COLO829 (cell line): ENCODE measurements at places on chromosomes 6 and 20.
A peak's percentile ranks its signal among the peaks of the same experiment; 100 is the strongest.

DNA sequence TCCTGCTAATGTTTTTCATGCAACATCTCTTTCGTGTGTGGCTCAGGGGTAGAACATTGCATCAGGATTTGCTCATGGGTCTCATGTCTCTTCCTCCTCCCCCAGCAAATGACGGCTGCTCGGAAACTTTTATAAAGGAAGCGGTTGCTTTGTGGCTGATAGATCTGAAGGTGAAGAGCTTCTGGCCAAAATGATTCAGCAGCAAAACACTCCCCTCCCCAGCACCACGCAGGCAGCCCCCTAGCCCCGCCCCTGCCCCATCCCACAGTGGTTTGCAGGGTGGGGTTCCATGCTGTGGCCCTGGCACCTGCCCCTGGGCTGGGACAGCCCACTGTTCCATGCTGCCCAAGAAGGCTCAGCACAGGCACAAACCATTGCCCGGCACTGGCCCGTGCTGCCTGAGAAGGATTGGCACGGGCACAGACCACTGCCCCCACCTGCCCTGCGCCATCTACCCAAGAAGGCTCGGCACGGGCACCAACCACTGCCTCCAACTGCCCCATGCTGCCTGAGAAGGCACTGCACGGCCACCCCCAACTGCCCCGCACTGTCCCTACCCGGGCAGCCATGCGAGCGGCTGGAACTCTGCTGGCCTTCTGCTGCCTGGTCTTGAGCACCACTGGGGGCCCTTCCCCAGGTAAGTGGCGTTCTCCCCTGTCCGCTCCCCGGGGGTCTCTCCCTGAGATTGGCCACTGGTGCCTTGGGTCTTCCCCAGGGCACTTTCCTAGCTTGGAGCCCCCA, at the start of gene CST7:
Gene CST7 (plus strand): TSS at position 331 of the 741 bp plus-strand sequence. CDS start 237 bp downstream, at position 568.
- no peak for DNase-seq

- DNase-seq = no peak
Observed at GRCh38 chr6:167707686-167708500, 118.8 kb upstream of the AFDN start.

DNA sequence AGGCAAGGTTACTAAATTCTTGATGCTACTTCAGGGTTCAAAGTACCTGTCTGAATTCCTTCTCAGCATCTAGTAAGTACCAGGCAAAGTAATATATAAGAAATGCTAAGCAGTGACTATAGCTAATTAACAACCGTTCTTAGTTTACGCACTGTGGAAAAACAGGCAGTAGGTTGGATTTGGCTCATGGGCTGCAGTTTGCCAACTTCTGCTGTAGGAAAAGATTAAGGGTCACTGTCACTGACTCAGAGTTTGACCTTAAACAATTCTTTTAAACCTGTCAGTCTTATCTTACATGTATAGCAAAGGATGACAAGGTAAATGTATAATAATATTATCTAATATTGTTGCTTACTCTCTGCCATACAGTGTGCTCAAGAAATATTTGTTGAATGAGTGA, 42.3 kb downstream of the CTNNBL1 start:
- no peak for DNase-seq

GRCh38 chr6:125222531-125223455, 69.2 kb downstream of the TPD52L1 start:
- no peak for DNase-seq

- no peak for DNase-seq
Observed at GRCh38 chr6:9398767-9399373, 963.5 kb upstream of the SLC35B3 start.

- peak; percentile 11 for DNase-seq
Observed at GRCh38 chr6:135938576-135939207, 87.2 kb downstream of the PDE7B start.

DNA sequence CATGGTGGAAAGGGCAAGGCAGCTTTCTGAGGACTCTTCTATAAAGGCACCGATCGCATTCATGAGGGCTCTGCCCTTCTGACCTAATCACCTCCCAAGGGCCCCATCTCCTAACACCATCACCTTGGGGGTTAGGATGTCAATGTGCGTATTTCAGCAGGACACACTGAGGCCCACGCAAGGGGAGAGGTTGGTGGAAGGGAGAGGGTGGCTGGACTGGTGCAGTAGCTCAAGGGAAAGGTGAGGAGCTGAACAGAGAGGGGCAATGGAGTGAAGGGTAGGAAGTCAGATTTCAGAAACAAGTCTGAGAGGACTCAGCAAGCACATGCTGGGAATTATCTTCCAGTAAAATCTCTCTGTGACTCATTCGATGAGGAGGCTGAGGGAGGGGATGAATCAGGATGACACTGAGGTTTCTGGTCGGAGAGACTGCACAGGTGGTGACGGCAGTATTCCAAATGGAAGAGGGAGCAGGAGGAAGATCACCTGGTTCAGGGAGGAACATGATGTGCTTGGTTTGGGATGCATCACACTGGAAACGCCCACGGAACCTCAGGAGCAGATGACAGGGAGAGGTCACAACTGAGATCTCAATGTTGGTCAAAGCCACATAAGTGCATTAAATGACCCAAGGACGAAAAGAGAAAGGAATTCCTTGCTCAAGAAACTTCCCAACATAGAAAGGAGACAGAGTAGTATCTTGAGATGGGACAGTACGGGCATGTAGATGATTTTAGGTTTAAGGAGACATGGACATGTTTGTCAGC, 67.1 kb downstream of the TFAP2A start:
- DNase-seq = no peak

GRCh38 chr6:137849981-137850714, 16.9 kb upstream of the TNFAIP3 start:
- no peak for DNase-seq

GRCh38 chr20:50545126-50545525, 34.9 kb downstream of the PTPN1 start:
- DNase-seq = no peak

- DNase-seq = peak; percentile 60
Observed at GRCh38 chr20:4014031-4014474, 1.3 kb downstream of the RNF24 start.

- DNase-seq = no peak
Observed at GRCh38 chr20:33163856-33164762, 3.9 kb upstream of the BPIFA2 start.

GRCh38 chr6:151131324-151132007, 108.3 kb upstream of the AKAP12 start:
- no peak for DNase-seq

- DNase-seq = no peak
Observed at GRCh38 chr20:36279362-36279761, 26.8 kb upstream of the DLGAP4 start.

DNA sequence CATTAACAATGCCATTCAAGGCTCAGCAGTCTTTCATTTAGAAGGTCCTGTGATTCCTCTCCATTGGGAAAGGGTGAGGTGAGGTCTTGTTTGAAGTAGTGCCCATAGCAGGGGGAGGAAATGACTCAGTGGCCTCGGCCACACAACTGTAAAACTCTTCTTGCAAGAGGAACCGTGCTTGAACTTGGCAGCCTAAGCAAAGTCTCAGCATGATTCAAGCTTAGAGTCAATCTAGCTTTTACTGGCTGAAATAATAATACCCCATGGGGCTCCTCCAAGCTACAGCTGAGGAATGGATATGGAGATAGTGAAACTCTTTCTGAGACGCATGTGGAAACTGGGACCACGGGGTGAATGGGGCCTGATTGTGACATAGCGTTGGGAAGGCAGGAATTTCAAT, 428.2 kb downstream of the BMP2 start:
- no peak for DNase-seq

GRCh38 chr20:48492715-48493070, 335.1 kb downstream of the PREX1 start:
- DNase-seq = no peak

DNA sequence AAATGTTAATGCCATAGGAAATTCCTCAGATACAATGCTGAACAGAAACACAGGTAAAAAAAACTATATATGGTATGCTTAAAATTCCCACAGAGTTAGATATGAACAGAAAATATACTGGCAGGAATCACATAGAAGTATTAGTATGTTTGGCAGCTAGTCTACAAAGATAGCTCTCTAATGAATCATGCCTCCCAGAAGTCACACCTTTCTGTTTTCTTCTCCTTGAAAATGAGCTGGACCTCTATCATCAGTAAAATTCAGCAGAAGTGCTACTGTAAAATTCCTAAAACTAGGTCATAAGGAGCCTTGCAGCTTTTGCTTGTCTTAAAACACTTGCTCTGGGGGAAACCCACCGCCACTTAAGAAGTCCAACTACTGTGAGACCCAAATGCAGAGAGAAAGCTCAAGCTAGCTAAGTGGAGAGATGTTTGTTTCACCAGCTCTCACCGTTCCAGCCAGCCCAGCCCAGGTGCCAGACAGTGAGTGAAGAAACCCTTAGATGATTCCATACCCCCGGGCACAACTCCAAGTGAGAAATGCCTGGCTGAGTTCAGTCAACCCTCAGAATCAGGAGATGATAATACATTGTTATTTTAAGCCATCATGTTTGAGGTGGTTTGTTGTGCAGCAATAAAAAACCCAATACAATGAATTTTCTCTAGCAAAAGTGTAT, 43.0 kb downstream of the TSPYL4 start:
- DNase-seq = no peak

- no peak for DNase-seq
Observed at GRCh38 chr6:147503587-147503986, 4.9 kb upstream of the SAMD5 start.

DNA sequence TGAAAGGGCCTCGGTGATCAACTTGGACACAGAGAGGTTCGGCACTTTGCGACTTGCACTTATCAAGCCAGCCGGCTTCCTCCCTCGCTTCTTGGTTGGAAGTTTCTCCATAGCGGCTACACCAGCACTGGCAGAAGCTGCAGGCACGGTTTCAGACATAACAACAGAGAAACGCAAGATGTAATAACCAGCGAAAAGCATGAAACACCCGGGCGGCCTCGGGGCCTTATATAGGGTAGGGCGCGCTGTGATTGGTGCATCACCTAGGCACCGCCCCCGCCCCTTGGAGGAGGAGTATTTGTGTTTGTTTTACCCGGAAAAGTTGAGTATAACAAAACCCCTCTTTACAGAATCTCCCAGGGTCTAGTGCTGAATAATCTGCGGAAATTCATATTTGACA, 20.7 kb downstream of the HFE start:
- no peak for DNase-seq

GRCh38 chr6:109609737-109610136, 81.3 kb downstream of the AK9 start:
- DNase-seq = no peak

DNA sequence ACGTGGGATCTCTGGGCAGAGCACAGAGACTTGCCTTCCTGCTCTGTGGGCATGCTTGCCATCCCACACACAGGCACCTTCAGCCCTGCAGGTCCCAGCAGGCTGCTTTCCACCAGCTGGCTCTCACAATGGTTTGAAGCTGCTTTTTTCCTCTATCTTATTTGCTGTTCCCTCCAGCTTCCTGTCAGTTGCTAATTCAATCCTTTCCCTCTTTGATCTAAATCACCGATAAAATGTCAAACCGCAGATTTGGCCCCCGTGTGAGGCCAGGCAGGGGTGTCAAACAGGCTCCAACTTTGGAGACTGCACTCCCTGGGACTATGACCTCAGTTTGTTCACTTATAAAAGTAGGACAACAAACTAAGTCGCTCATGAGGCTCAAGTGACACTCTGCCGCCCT, 40.6 kb upstream of the PCMTD2 start:
- DNase-seq = no peak

DNA sequence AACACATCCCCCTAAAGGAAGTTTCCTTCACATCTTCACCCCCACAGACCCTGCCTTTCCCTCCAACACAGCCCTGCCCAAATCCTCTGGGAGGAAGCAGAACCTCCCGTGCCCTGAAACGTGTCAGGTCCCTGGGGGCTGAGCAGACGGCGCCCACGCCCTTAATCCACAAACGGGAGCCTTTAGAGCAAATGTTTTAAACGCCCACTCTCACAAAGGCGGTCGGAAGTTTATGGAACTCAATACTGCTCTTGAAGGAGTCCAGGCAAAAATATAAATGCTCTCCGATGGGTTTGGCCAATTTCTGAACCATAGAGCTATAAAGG, 237.1 kb upstream of the AFDN start:
- peak; percentile 63 for DNase-seq

- DNase-seq = no peak
Observed at GRCh38 chr20:58987790-58988564, 6.9 kb downstream of the NELFCD start.

DNA sequence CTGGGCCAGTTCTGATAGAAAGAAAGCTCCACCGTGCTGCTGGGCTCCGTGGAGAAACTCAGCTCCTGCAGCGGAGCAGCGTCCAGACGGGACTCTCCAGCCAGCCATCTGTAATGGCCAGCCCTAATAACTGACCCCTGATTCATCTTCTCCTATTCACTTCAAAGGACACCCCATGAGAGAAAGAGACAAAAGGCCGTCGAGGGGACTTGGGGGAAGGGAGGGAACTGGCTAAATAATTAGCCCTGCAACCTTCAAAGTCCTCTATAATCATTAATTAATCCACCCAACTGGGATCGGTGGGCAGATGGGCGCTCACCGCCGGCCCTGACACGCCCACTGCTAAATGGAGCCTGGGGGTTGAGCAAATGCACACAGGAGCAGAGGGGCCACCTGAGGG, 512.4 kb downstream of the CD83 start:
- DNase-seq = no peak

- no peak for DNase-seq
Observed at GRCh38 chr20:61727761-61728160, 337.9 kb downstream of the TAF4 start.

GRCh38 chr6:47168180-47168579, 126.0 kb upstream of the ADGRF1 start:
- peak; percentile 88 for DNase-seq

DNA sequence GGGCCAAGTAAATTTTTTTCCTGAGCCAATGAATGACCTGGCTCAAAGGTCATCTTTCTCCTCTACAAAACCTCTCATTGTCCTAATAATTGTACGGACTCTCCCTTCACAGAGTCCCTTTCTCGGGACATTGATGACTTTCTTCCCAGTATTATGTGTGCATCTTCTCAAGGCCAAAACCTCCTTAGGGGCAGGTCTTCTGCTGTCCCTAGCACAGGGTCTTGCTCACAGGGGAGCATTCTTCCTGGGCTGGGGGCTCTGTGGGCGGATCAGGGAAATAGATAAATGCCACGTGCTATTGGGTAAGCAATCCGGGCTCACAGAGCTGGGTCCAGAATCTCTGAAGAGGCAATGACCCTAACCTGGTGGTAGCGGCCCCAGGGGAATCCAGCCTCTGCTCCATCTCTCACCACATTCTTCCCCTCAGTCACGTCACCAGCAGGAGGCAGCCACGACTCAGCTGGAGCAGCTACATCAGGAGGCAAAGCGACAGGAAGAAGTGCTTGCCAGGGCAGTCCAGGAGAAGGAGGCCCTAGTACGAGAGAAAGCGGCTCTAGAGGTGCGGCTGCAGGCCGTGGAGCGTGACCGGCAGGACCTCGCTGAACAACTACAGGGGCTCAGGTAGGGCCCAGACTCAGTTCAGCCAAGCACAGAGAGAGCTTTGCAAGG, 23.5 kb downstream of the CEP250 start:
- DNase-seq = no peak
